Stimulated activated CD8-positive, alpha-beta memory T cell treated with anti-CD3 and anti-CD28 coated beads, Interleukin-2, amount 100 ng/mL, for 48 hours (primary cell): ENCODE measurements at places on chromosomes 2 and 18.

DNA sequence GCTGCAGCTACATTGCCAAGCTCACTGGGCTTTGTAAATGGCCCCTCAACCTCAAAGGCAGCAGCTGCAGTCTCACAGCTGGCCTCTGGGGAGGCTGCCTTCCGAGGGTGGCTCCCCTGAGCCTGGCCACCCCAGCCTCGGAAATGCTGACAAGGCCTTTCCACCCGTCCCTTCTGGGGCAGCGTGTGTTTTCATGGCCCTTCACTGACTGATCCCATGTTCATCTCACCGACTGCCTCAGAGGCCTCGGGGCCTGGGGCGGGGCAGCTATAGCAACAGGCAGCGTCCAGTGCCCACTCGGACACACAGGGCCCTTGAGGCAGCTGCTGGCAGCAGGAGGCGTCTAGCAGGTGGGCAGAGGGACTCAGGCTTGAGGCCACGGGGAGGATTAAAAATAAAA, 149.7 kb downstream of the GLI2 start:
- DNase-seq: no peak

GRCh38 chr2:235966396-235966795, 201.8 kb downstream of the GBX2 start:
- no peak for DNase-seq

DNA sequence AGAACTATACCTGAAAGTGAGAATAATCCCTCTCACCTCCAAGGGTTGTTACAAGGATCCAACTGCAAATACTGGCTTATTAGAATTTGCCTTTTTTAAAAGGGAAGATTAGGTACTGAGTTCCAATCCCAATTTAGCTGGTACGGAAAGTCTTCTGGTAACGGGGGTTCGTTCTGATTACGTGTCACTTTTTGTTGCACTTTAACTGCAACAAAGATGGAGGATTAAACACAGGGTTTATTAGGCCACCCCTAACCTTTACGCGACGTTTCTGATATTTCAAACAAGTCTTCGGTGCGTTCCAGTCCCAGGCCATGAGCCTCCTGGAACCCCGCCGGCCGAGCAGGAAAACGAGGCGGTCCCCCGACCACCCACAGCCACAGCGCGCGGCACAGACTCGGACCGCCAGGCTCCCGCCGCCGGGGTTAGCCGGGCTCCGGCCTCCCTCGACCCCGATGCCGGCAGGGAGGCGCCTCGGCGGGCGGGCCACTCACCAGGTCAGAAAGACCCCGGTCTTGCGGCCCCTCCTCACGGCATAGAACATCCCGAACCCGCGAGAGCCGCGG, 411 bp downstream of the RNASEH1 start:
- DNase-seq: no peak

DNA sequence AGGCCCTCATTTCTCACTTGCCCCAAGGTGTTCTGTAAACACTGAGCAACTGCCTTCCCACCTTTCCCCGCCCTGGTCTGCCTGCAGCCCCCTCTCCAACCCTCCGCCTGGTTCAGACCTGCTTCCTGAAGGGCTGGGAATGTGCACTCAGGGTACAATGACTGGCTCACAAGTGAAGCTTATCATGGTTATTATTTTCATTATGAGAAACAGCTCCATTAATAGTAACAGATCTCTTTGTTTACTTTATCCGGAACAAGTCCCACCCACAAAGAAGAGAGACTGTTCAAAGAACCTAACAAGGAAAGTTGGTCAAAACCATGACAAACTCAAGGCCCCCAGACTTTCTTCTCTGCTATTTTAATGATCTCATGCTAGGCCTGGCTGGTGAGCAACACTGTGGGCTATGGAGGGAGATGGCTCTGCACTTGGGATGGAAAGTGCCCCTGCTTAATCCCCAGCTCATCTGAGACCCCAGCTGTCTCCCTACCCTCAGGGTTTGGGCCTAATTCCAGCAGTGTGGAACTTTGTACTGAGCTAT, 36.7 kb downstream of the ARHGAP25 start:
- no peak for DNase-seq
